Pulmonary artery endothelial cell (primary cell): ENCODE measurements at places on chromosomes 3 and 15. TPM values are rescaled to one million over a fixed set of nuclear protein-coding genes. Genes with fewer than 3 reads are reported as not detected.

CSTA gene
- total RNA-seq, result not detected in 2 replicates

SMAD6 gene
- 14.9 and 18.9 TPM in 2 replicates for total RNA-seq

CIB1 gene
- total RNA-seq, result 33.4 and 44.6 TPM in 2 replicates

SLC9A9 gene
- 2.3 and 4.2 TPM in 2 replicates for total RNA-seq

SLC2A2 gene
- total RNA-seq, result not detected in 2 replicates

RASGRF1 gene
- not detected in 2 replicates for total RNA-seq

HPS3 gene
- 16.4 and 33.0 TPM in 2 replicates for total RNA-seq

GP5 gene
- total RNA-seq, result 0.07 TPM in 2 replicates

PIK3CB gene
- total RNA-seq, result 16.1 and 16.5 TPM in 2 replicates

CNTN3 gene
- total RNA-seq, result 1.8 and 3.7 TPM in 2 replicates

ROBO2 gene
- total RNA-seq, result 0.42 and 2.9 TPM in 2 replicates

CAPN3 gene
- total RNA-seq, result 0.21 and 0.26 TPM in 2 replicates

CCDC80 gene
- 20.5 and 30.5 TPM in 2 replicates for total RNA-seq

PLA2G4D gene
- total RNA-seq, result not detected in 2 replicates

BRK1 gene
- 113 and 170 TPM in 2 replicates for total RNA-seq

GNAT1 gene
- total RNA-seq, result under 0.01 TPM in 1 of 2 replicates, not detected in the other

ZCWPW2 gene
- total RNA-seq, result 0.04 and 0.13 TPM in 2 replicates

GOLGA6L6 gene
- total RNA-seq, result not detected in 2 replicates

DPPA4 gene
- not detected in 2 replicates for total RNA-seq

CASR gene
- total RNA-seq, result not detected in 2 replicates

DNA sequence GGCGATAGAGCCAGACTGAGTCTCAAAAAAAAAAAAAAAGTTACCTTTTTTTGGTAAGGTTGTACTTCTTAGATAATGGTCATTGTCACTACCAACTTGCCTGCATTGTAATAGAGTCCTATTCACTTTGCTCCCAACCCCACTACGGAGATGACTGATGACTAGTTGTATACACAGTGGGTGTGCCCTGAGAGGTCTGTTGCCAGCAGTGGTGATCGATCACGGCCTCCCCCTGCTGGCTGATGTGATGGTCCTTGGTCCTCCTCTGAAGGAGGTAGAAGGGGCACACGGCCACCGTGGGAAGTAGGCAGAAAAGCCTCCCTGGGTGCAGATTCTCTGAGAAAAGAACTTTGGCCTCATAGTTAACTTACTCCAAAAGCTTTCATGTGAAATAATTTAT, 10.7 kb downstream of the GCNT3 start:
- no peak for DNase-seq

GRCh38 chr15:101578443-101578894, 73.7 kb downstream of the TM2D3 start:
- DNase-seq, result no peak

DNA sequence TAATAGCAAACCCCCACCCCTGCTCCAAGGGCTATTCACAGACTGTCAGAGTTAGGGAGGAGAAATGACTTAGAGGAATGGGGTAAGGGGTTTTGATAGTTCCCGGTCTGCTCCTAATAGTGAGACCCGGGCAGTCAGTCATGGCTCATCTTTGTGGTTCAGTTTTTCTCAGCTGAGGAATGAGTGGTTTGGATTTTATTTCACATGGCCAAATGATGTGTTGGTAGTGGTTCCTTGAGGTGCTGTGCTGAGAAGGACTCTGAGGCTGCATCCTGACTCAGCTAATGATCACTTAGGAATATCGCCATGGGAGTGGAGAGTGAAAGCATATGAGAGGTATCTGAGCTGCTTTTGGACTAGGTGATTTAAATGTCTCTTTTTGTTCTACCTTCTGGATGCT, 80.2 kb downstream of the LPP start:
- DNase-seq, result no peak

GRCh38 chr15:95458721-95459120, 871.8 kb upstream of the NR2F2 start:
- DNase-seq, result no peak

DNA sequence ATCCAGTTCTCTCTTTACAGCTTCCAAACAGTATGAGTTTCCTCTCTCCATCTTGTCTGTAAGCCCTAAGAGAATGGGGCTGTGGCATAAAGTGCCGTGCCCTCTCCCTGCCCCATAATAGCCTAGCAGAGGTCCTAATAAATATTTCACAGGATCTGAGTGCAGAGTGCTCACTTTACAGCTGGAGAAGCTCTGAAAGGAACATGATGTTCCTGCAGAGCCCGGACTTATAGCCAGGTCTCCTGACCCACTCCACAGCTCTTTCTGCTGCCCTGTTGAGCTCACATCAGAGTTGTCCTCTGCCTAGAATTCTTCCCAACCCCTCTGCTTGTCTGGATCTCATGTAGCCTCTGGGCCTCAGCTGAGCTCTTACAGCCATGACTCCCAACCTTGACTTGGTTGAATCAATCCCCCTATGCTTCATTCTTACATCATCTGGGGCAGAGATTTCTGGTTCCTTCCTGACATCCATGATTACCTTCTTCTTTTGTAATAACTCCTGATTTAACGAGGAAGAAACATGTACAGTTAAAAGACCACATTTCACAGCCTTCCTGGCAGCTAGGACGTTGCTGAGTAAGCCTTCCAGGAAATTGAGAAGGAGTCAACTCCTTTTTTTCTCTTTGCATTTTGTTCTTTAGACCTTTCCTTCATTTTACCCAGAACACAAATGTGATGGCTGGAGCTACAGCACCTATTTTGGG, 135.3 kb downstream of the RPLP1 start:
- no peak for DNase-seq

GRCh38 chr15:101025896-101026631, 106.9 kb downstream of the LRRK1 start:
- no peak for DNase-seq

GRCh38 chr3:108823227-108823626, 641 bp downstream of the TRAT1 start:
- DNase-seq, result no peak

- no peak for DNase-seq
Observed at GRCh38 chr3:178446059-178446458, 90.2 kb upstream of the KCNMB2 start.

DNA sequence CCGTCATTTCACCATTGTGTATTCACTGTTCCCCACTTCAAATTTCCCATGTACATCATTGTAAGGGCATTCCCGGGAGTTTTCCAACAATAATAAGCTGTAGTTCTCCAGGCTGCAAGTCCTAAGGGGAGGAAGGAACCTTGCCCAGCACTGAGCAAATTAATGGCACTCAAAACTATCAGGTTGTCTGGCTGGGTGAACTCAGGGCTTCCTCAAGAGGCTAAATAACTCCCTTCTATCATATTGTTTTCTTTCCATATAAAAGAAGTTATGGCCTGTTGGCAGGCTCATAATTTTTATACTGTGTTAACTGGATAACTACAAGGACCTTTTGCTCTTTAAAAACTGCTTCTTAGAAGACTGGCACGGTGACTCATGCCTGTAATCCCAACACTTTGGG, 71.4 kb downstream of the SEMA6D start:
- no peak for DNase-seq

- no peak for DNase-seq
Observed at GRCh38 chr3:123660141-123660675, 75.4 kb upstream of the HACD2 start.

DNA sequence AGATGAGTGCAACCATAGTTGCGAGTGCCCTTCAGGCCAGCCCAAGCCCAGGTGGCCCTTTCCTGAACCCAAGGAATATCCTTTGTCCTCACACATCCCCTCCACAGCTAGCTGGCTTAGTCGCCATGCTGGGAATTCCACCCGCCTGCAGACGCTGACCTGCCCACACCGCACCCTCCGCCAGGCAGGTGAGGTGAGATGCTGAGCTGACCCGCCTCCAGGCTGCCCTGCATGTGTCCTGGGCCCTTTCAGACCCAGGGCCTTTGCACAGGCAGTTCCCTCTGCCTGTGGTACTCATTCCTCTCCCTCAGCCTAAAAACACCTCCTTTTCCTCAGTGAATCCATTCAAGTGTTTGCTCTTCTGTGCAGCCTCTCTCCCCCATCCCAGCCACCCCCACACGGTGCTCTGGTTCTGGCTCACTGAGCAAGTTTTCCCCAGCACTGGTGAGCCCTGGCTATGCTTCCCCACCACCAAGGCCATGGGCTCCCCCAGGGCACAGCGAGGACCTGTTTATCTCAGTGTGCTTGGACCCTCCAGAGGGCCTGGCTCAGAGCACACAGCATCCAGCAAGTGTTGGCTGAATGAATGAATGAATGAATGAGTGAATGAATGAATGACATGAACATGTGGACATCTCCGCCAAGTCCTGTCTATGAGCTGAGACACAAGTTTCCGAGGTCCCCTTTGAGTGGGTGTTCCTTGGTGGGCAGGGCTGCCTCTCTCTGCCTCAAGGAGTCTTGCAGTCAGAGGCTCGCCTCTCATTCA, 33.0 kb upstream of the LINGO1 start:
- DNase-seq, result no peak

GRCh38 chr3:72336821-72337479, 511.3 kb downstream of the SHQ1 start:
- no peak for DNase-seq

GRCh38 chr3:57661404-57661803, 31.5 kb downstream of the DENND6A start:
- no peak for DNase-seq

GRCh38 chr3:134933997-134934396, 138.9 kb downstream of the EPHB1 start:
- no peak for DNase-seq

GRCh38 chr3:195195321-195196209, 75.4 kb downstream of the XXYLT1 start:
- DNase-seq, result no peak

GRCh38 chr3:53773021-53773436, 73.2 kb downstream of the CHDH start:
- DNase-seq, result no peak

GRCh38 chr3:124586126-124587052, 143.9 kb upstream of the UMPS start:
- DNase-seq, result no peak

- DNase-seq, result no peak
Observed at GRCh38 chr3:197522881-197523441, 32.8 kb downstream of the BDH1 start.

- DNase-seq, result no peak
Observed at GRCh38 chr3:175307642-175308041, 448.5 kb downstream of the NAALADL2 start.

- no peak for DNase-seq
Observed at GRCh38 chr15:41979493-41980266, 7.3 kb upstream of the EHD4 start.

- no peak for DNase-seq
Observed at GRCh38 chr3:188433521-188434150, 279.7 kb downstream of the LPP start.

- no peak for DNase-seq
Observed at GRCh38 chr3:168864107-168865021, 768.6 kb upstream of the GOLIM4 start.

DNA sequence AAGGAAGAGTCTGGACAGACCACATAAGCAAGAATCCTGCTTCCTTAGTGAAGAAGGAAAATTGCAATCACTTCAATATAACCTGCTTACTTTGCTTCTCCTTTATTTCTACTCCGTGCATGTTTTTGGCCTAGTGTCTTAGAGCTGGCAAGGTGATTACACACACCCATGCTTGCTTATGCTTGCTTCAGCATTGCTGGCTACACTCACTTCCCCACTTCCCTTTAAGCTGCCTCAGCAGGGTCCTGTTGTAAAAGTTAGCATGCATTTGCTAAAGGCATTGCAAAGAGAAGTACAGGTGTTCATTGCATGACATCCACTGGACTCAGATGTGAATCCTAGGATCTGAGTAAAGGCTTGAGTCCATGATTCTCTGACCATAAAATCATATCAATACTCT, 47.5 kb upstream of the STT3B start:
- no peak for DNase-seq

DNA sequence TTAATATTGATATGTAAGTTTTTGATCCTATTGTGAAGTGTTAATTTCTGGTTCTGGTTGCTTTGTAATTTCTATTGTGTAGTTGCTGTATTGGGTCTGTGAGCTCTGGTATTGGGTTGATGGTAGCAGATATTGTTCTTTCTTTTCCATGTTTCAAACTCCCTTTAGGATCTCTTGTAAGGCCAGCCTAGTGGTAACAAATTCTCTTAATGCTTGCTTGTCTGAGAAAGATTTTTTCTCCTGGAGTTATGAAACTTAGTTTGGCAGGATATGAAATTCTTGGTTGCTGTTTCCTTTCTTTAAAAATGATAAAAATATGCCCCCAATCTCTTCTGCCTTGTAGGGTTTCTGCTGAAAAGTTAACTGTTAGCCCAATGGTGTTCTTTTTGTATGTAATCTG, 268.6 kb upstream of the PLSCR5 start:
- DNase-seq, result no peak

DNA sequence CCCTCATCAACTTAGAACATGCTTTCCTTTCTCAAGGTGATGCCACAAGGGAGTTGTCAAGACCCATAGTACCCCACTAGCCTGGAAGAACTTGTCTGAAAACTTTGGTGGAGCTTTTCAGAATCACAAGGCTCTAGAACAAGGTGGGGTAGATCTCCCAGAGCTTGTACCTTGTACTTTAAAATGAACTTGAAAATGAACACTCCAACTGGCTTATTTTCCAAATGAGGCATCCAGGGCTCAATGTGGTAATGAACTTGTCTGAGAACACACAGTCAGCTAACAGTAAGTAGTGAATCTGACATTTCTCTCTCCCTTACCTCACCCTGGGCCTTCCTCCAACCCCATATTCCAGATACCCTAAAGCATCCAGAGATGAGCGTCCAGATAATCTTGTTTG, 81.8 kb upstream of the THBS1 start:
- DNase-seq, result no peak

DNA sequence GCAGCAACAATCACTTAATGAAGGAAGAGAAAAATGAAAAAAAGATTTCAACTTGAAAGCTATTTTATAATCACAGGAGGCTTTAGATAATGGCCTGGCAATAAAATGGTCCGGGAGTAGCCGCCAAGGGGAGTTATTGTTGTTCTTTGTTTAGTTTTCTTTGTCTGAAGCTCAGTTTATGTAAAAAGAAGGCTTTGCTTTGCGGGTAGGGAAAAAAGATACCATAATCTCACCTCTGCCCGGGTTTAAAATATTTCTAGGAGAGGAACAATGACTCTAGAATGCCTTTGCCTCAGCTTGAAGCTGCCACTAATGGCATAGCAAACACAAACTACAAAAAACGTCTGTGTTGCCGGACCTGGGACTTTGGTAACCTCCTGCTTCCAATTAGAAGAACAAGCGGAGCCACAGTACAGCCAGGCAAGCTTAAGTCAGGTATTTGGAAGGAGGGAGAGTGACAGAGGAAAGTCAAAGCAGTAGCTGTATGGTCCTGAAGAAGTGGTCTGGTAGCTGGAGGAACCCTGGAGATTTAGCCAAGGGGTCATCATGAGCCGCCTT, 764.5 kb downstream of the TUSC7 start:
- DNase-seq, result no peak

GRCh38 chr3:9295007-9295406, 45.6 kb upstream of the SRGAP3 start:
- no peak for DNase-seq

GRCh38 chr15:42108189-42108588, 13.8 kb upstream of the PLA2G4D start:
- no peak for DNase-seq

DNA sequence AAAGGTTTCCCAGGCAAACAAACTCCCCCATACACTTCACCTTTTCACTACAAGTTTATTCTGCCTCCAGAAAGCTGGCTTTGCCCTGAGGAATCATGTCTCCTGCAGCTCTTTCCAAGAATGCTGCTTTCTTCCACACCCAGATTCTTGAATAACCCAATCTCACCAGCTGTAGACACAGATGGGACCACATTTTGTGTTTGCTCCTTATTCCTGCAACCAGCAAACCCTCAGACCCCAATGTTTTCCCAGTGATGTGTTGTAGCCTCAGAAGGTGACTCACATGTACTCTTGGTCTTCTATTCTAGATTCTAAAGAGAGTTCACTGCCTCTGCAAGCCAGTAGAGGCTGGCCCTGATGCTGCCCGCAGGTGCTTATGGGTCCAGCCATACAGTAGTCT, 23.6 kb upstream of the TRIM59 start:
- no peak for DNase-seq
